ENCODE measurements at places on chromosomes 16 and 17.

GRCh38 chr16:12162151-12162985 is 185.8 kb downstream of the SNX29 start:
- no peak for DNase-seq

DNA sequence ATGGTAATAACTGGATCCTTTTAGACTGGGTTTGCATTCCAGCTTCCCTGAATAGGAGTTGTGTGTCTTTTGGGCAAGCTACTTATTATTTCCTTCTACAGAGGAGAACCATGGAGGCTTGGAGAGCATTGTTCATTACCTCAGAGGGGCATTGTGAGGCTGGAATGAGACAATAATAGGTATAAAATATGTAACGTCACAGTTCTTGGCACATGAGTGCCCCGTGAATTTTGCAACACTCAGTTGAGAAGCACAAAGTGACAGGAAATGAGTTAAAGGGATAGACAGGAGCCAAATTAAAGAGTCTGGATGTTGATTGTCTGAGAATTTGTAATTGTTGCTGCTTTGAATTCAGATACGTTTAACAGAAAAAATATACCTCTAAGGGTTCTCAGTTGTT is 92.2 kb downstream of the CDH8 start:
- no peak for DNase-seq

DNA sequence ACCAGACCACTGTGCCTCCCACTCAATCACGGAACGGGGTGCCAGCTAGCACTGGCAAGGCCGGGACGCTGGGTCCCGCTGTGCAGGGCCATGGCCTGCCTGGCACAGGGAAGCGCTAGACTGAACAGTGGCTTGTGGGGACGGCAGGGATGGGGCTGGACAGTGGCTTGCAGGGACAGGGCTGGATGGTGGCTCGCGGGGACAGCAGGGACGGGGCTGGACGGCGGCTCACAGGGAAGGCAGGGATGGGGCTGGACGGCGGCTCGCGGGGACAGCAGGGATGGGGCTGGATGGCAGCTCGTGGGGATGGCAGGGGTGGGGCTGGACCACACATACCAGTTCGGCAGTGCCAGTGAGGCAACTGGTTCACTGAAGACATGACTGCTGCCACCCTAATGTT is 32.6 kb downstream of the LMF1 start:
- DNase-seq: no peak

DNA sequence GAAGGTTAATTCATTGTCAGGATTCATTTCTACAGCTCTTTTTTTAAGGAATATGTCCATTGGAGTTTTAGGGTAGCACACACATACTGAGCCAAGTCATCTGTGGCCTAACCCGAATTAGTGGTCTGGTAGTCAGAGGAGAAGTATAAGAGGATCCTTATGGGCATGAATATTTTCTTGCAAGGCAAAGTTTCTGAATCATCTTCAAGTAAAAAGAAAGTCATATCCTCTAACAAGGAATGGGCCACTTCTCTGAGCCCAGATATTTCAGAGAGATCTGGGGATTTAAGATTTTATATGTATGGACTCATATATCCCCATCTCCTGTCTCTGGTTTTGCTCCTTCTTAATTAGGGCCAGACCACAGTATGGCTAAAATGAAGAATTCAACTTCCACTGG is 99.2 kb upstream of the CDH8 start:
- no peak for DNase-seq

- DNase-seq: no peak
Observed at GRCh38 chr17:3695723-3696411, at the start of gene P2RX5. Gene P2RX5, minus strand, starts transcription at chr17:3696155. Its CDS starts 150 bp downstream, at chr17:3696005.

DNA sequence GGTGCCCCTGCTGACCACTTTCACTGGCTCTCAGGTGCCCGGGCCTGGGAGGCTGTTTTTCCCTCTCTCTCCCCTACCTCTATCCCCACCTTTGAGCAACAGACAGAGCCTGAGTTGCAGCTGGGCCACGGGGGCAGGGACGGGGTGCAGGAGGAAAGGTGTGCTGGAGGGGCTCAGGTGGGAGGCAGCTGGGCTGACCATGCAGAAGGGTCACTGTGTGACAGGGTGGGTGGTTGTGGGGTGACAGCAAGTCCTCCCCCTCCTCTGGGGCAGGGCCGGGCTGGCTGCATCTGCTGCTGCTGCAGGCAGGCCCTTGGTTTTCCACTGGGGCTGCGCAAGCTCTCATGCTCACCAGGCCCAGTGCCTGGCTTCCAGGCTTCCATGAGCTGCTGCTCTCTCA is 6.6 kb downstream of the ZNF319 start:
- no peak for DNase-seq

DNA sequence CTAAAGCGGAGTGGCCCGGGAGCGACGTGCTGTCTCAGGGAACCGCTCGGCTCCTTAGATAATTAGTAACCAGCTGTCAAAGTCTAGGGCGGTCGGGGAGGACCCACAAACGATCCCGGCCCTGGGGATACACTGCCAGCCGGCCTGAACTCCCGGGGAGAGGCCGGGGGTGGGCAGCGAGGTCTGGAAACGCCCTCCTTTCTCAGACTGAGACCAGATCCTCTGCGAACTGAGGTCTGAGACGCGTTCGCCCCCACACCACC is 1.3 kb downstream of the HNF1B start:
- DNase-seq: no peak

DNA sequence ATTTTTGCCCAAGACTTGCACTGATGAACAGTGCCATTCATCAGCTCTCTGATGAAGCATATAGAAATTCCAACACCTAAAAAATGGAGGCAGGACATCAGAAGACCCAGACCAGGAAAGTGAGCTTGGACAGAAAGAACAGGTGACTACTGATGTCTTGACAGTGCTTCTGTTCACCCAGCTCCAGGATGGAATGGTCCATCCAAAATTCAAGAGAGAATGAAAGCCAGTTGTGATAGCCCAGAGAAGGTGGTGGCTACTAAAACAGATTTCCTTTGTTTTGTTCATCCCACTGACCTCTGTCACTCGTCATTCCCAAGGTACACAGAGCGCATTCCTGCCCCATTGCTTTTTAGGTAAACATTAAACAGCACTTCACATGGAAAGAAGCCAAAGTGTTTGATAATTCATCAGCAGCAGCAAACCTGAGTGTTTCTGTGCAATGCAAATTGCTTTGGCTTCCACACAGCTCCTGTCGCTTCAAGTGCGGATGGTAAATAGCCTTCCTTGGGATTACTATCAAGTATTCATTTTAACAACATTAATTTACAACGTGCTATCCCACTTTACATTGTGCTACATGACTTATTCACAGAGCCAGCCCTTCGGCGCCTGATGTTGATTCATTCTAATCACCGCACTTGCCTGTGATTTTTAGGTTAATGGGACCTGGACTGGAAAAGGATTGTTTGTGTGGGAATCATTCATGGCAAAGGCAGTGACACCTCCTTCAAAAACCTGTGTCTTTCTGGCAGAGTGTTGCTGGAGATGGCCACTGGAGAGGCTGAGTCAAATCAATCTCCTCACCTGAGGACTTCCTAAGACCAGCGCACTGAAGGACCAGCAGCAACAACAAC is 65.1 kb upstream of the TOX3 start:
- DNase-seq: no peak

DNA sequence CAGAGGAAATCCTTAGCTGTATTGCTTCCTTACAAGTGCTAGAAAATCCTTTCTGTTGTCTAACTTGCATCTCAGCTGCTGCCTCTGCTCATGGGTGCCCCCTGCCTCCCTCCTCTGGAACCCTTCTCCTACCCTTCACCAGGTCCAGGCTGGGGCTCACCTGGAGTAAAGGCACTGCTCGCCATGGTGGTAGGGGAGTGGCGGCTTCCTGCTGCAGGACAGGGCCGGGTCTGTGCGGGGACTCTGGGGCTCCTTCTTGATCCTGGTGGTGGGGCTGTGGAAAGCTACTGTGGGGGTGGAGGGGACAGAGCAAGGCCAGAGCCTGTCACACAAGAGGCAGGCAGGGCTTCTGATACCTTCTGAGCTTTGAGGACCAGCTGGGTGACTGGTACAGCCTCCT is 12.4 kb downstream of the ETV4 start:
- no peak for DNase-seq

GRCh38 chr17:28279411-28279810 is 39.6 kb upstream of the TMEM97 start:
- DNase-seq: no peak

DNA sequence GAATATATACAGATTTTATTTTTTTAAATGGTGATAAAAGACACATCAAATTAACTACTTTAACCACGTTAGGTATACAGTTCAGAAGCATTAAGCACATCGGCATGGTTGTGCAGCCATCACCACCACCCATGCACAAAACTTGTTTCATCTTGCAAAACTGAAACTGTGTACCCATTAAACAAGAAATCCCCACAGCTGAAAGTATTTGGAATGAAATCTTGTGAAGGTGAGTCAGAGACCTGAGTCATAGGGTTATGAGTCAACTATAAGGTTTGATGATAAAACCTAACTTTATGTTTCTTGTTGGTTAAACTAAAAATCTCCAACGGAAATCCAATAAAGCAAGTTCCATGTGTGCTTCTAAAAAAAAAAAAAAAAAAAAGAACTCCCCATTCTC is 561.6 kb upstream of the PSMD7 start:
- DNase-seq: no peak

DNA sequence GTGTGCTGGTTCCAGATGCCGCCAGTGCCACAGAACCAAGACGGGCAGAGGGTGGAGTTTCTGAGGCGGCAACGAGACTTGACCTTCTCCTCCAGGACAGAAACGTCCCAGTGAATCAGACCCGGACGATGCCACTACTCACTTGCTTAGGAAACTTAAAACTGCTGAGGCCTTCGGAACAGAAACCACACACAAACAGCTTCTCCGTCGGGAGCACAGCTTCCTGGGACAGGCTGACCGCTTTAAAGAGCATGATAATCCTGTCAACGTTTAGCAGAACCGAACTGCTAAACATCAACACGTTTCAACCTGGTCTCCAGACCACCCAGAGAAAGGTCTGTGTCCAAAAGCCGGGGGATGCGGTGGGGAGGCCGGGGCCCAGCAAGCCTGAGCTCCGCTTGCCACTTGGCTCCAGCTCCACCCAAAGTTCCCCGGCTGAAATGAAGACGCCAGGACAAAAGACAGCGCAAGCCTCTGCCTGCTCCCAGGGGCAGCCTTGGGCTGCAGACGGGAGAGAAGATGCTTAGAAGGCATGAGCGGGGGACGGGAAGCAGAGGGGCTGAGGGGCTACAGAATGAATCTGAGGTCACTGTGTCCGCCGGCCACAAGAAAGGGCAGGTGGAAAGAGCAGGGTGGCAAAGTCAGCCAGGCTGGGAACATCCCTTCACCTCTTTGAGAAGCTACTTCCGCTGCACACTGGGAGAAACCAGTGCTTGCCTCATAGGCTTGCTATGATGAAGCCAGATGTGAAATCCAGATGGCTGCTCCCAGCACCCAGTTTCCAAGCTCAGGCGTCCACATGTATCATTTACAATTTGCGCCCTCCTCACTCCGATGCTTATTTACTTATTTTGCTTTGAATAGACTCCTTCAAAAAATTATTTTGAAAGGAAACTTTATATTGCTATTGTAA is 69.0 kb downstream of the MRM3 start:
- no peak for DNase-seq

DNA sequence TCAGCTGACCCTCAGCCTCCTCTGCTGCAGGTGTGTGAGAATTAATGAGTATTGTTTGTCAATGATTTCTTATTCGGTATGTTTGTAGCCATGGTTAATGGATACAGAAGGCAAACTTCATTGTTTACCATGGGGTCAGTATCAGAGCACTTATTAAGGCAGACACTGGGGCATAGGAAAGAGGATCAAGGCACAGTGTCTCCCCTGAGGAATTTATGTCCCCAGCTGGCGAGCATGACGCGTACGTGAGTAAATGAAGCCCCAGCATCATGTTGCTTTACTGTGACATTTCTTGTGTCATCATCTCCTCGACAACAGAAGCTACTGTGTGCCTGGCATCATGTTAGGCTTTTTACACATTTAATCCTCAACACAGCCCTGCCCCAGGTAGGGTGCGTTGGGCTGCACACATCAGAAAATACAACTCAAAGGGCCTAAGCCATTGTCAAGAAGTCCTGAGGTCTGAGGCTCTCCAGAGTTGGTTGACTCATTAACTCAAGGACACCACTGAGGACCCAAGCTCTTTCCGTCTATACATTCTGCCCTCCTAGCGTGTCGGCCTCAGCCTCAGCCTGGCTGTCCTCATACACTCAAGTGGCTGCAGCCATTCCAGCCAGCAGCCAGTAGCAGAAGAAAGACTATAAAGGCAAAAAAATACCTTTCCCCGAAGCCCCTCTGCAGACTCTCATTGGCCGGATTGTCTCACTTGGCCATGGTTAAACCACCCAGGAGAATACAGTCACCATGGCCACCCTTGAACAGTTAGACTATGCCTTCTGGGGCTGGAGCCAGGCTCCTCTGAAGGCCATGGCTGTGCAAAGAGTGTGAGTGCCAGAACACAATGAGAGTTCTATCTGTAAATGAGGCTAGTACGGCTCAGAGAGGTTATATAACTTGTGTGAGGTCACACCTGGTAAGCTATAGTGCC is 13.9 kb upstream of the ZCCHC14 start:
- no peak for DNase-seq

DNA sequence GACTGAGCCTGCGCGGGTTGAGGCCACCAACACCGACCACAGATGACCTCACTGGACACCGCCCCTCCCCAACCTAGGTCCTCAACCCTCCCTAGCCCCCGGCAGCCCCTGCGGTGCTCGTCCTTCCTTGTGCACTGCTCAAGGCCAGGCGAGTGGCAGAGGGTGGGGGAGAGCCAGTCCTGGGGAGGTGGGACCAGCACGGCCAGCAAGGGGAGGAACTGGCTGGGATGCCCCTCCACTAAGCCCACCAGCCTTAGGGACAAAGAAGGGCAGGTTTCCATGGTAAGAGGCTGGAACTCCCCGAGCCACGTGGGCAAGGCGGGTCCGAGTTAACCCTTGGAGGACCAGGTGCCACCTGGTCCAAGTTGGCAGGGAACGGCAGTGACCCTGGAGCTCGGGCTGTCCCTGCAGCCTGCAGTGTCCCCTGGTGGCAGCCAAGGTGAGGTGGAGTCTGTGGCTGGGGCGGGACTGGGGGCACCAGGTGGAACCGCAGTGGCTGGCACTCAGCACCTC is 9.2 kb downstream of the FSCN2 start:
- DNase-seq: no peak

GRCh38 chr16:11312718-11313492 is 31.8 kb upstream of the PRM1 start:
- DNase-seq: no peak

- DNase-seq: no peak
Observed at GRCh38 chr17:15340966-15341365, 431 bp downstream of the TEKT3 start.

- no peak for DNase-seq
Observed at GRCh38 chr16:11164482-11165270, 91.3 kb downstream of the SOCS1 start.

DNA sequence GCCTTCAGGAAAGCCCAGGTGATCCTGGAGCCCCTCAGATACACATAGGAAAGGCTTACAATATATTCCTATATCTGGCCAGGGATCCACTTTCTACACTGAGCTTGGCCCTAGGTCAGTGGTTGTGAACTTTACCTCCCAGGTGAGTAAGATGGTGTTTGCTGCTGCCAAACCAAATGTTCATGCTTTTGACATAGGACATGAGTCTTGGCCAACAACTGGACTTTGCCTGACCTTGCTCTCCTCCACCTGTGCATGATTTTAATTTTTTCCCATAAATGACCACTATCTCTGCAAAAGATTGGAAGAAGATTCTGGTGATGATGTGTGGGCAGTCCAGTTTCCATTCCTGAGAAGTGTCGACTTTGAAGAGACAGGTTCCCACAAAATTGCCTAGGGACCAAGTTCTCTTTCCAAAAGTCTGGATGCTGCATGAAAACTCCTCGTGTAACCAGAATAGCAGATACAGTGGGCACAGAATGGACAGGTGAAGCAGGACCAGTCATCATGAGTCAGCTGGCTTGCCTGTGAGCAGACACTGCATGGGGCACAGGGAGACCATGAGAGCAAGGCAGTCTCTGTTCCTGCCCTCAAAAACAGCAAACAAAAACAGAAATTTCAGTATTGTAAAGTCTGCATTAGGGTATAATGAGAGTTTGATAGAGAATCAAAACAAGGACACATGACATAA is 226.4 kb upstream of the MON1B start:
- DNase-seq: no peak
